Prostate gland (tissue), 2 donors: ENCODE measurements at places on chromosomes 12 and 14. TPM values are rescaled to one million over a fixed set of nuclear protein-coding genes. Genes with fewer than 3 reads are reported as not detected.
A peak's percentile ranks its signal among the peaks of the same experiment; 100 is the strongest.

Gene EFS
- total RNA-seq: 53.2 TPM

- no peaks in the 10 kb centered on the region for H3K27me3 ChIP-seq
- peak overlapping the region; percentile 66 for H3K27ac ChIP-seq
- peak; percentile 79 for DNase-seq
- no peaks in the 10 kb centered on the region for H3K36me3 ChIP-seq
- no peak overlapping the region for H3K4me3 ChIP-seq
These were observed 13.0 kb downstream of the ZFP36L1 start for GRCh38 chr14:68779761-68780323.

GRCh38 chr14:103836976-103837725 is 10.2 kb downstream of the PPP1R13B start:
- no peaks in the 10 kb centered on the region for H3K36me3 ChIP-seq
- no peak overlapping the region for H3K4me3 ChIP-seq
- peak overlapping the region; percentile 44 for H3K27ac ChIP-seq
- H3K27me3 ChIP-seq: no peaks in the 10 kb centered on the region
- no peak for DNase-seq

DNA sequence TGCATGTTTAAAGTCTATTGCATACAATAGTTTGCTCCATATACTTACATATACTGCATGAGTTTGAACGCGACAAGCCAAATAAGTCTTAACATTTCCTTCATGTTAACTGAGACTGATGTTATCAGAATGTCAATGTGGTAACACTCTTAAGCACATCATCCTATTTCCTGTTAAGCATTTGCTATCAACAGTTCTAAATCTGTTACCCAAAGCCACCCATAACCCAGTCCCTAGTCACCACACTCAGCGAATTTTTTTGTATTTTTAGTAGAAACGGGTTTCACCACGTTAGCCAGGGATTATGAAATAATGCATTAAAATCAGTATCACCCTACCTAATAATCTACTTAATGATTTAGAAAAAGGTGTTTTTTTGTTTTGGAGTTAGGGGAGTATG is 39.4 kb downstream of the HNRNPC start:
- H3K27me3 ChIP-seq: no peaks in the 10 kb centered on the region
- H3K4me3 ChIP-seq: no peak overlapping the region
- DNase-seq: no peak
- no peak overlapping the region for H3K27ac ChIP-seq
